ENCODE measurements at places on chromosomes 3 and 15.
A peak's percentile ranks its signal among the peaks of the same experiment; 100 is the strongest.

DNA sequence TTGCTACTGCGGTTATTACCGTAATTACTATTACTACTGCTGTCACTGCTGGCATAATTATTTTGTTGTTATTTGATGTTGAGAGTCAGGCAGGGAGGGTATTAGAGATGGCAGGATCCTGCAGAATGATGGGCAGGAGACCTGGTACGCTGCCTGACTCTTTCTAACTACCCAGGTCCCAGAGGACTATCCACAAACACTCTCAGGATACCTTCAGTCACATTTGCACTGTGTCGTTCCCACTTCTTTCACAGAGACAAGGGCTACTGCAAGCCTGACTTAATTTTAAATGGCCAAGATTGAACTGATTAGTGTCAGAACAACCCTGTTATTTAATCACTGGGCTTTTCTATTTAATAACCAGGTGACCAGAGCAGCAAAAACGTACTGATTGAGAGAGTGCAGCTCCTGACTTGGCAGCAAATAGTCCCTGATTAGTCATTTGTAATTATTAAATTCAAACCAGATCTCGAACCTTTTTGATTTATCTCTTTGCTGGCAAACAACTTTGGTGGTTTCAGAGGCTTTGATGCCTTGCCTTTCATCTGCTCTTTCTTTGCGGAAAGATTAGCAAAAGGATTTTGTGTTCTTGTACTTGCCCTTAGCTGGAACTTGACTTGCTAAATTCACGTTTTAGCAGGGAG is 88.8 kb upstream of the ARHGEF3 start:
- peak; percentile 94 for DNase-seq

DNA sequence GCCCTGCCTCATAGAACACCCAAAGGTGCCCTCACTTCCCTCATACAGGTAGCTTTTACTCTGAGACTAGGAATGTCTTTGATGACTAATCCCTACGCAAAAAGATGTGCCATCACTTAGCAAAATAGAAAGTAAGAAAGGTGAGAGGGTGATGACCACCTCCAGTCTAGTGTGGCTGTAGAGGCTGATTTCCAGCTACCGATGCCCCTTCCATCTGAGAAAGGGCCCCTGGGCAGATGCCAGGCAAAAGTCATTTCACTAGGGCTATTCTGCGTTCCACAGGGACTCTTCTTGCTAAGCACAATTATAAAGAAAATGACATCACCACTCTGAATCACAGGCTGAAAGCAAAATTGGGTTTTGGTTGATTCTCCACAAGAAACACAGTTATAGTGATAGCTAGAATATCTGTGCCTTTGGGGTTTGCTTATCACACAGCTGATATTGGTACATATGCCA is 77.4 kb downstream of the RBPMS2 start:
- no peak for DNase-seq

GRCh38 chr3:58299839-58300516 is 6.1 kb upstream of the RPP14 start:
- DNase-seq: no peak

DNA sequence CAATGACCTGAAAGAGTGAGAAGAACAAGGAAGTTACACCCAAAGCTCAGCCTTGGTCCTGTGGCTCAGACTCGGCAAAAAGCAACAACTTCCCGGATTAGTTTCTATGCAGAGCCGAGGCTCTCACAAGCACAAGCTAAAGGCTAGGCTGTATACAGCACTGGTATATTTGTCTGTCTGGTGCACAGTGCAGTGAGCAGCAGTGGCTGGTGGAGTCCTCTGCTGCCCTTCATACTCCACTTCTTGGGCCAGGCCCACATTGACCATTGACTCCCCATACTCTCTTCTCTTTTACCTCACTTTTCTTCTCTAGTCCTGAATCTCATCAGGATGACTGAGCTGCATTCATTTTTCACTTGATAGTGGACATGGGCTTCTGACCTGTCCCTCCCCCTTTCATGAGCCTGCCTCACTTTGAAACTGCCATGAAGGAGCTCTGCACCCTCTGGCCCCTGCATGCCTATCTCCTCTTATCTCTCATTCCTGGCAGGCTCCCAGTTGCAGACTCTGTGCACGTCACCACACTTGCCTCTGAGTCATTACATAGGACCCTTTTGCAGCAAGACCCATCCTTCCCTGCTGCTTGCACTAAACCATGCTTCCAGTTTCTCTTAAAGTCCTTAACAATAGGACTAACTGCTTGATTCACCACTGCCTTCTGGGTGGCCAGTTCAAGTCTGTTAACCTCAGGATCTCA is 379.3 kb downstream of the NTRK3 start:
- peak; percentile 60 for DNase-seq

- no peak for DNase-seq
Measured at GRCh38 chr3:10522646-10523303, 17.4 kb upstream of the ATP2B2 start.

DNA sequence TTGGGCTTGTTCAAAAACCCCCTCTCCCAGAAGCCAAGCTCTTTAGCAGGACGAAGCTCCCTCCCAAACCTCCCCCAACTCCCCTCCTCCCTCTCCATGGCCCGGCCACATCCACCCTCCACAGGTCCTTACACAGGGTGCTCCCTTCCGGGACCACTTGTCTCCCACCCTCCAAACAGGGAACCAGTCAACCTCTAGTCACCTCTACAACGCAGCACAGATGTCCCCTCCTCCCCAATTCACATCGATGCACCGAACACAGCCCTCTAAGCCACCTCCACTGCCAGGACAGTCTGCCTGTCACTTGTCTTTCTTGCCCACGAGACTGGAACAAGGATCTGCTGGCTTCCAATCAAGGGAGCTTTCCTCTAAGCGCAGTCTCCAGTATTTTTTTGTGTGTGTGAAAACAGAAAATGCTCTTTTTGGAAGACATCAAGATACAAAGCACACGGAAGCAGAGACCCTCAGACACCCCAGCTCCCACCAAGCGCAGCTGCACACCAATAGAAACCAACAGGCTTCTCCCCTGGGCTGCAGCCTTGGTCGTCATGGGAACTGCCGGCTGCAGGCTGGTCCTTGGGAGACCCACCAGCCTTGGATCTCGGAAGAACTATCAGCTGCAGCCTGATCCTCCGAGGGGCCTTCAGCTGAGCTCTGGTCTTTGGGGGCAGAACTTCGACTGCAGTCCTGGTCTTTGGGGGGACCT is 26.5 kb downstream of the IQSEC1 start:
- DNase-seq: peak; percentile 48

- DNase-seq: no peak
Measured at GRCh38 chr15:99473981-99474906, 91.5 kb upstream of the MEF2A start.

DNA sequence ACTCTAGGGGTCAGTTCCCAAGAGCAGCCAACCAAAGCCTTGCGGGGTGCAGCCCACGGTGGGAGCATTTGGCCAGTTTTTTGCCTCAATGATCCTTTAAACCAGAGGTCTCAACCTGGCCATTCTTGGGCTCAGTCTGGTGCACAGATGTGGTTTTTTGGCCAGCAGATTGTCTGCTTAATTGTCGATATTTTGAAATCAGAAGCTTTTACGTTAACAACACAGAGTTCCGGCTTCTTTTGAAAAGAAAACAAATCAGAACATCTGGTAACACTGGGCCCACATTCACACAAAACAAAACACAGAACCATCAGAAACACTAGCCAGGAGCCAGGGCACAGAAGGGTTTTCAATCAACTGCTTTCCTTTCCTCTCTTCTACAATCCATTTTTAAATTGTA is 127.7 kb downstream of the XXYLT1 start:
- DNase-seq: no peak

DNA sequence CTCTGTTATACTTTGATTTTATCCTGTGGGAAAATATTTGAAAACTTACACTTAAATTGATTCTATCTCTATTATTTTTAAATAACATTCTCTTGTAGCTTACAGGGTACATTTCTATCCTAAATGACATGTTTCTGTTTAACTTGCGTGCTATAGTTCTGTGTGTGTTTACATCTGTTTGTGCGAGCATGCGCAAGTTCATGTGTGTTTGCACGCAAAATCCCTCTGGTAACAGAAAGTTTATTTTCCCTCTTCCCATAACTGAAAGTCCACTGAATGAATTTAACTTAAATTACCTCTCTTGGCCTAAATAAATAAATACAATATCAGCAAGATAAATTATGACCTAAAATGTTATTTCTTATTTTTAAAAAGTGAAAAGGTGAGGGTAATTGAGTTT is 117.3 kb upstream of the NEO1 start:
- DNase-seq: no peak

DNA sequence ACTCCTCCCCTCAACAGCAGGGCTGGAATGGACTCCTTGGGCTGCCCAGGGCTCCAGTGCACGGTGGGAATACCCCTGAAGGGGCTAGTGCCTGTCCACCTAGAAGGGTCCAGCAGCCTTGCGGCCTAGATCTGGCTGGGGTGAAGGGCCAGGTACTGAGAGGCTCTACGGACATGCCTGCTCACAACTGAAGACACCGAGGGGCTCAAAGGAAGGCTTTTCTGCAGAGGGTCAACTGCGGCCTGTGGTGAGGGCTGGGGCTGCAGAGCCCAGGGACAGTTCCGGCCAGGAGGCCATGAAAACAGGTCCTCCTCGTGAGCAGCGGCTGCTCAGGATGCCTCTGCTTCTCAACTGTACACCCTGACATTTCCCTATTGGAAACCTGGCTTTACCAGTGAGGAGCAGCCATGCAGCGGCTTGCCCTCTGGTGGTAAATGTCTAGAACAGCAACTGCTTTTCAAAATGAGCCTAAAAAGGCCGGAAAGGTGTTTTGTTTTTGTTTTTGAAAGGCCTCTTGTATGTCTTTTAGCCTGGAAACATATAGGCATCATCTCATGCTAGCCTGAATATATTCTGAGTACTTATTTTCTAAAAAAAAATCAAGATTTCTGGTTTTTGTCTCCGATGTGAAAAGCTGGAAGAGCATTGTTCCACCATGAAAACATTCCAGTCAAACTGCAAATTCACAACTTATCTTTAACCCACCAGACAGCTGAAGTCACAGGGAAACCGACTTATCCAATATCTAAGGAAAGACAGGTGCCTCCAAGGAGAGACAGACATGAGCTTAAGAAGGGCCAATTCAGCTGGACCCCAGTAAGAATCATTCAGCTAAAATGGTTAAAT is 163.4 kb downstream of the KLF13 start:
- peak; percentile 73 for DNase-seq

GRCh38 chr15:54517366-54517765 is 539.1 kb downstream of the UNC13C start:
- no peak for DNase-seq

- DNase-seq: no peak
Measured at GRCh38 chr15:44801797-44802196, 65.5 kb downstream of the TRIM69 start.

GRCh38 chr3:34261001-34261385 is 462.6 kb downstream of the PDCD6IP start:
- no peak for DNase-seq

DNA sequence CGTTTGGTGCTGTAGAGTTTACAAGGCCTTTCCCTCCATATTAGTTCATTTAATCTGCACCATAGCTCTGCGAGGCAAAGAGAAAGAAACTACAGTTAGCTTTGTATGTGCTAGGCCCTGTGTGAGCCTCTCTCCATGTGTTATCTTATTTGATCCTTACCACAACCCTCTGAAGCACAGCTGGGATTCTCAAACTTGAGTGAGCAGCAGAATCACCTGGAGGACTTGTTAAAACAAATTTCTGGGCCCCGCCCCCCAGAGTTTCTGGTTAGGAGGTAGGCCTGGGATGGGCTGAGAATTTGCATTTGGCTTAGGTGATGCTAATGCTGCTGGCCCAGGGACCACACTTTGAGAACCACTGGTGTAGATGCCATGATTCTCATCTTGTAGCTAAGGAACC is 12.3 kb downstream of the CA12 start:
- no peak for DNase-seq

GRCh38 chr3:24496529-24497482 is 2.2 kb upstream of the THRB start:
- no peak for DNase-seq

- no peak for DNase-seq
Measured at GRCh38 chr3:36193448-36193847, 186.9 kb upstream of the STAC start.

GRCh38 chr3:54202651-54203248 is 80.4 kb downstream of the CACNA2D3 start:
- DNase-seq: no peak

DNA sequence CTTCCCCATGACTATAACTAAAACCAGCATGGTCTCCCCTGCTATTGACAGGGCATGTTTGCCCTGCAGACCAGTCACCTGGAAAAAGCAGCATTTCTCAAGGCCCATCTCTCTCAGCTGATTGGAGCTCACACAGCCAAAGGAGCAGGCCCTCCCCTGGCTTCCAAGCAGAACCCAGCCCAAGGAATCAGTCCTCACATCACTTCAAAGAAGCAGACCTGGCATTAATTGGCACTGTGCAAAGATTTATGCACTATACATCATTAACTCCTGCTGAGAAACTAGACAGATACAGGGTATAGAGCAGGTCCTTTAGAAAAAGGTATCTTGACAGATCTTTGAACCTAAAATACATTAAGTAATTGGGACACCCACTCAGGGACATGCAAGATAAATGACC is 323.8 kb upstream of the PPP2R3A start:
- peak; percentile 37 for DNase-seq

- DNase-seq: no peak
Measured at GRCh38 chr3:8509961-8510360, 8.3 kb downstream of the LMCD1 start.

GRCh38 chr15:33985287-33985686 is 17.0 kb downstream of the CHRM5 start:
- no peak for DNase-seq

- no peak for DNase-seq
Measured at GRCh38 chr15:44596511-44597010, 59.6 kb downstream of the EIF3J start.

DNA sequence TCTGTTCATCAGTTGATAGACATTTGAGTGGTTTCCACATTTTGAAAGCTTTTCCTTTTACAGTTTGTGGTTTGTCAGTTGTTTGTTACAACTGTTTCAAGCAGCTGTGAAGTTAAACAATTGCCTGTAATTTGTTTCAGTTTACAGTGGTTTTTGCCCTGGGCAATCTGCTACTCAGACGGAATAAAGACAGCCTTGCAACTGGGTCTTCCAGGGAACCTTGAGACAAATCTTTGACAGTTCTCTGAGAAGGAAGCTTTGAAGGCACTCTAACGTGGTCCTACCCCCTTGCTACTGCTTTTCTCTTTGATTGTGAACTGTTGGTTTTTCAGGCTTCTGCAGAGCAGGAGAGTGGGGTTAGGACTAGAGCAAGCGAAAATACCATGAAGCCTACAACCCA is 28.0 kb downstream of the LRRC28 start:
- no peak for DNase-seq

- no peak for DNase-seq
Measured at GRCh38 chr3:70531838-70532489, 219.5 kb upstream of the MDFIC2 start.

GRCh38 chr3:171753665-171754408 is 56.4 kb downstream of the PLD1 start:
- DNase-seq: no peak

DNA sequence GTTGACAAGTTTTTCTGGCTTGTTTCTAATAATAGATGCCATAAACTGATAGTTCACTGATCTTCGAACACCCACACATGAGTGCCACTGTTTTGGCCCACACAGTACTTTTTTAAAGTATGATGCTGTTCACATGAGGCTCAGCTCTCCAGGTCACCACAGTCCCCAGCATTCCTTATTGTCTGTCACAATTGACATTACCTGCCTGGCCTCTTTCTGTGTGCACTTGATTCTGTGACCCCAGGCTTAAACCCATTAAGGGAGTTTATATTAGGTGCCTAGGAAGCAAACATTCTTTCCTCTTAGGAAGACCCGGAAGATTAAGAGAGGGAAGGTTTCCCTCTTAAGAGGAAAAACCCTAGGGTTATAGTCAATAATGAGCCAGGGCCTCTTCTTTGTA is 24.2 kb upstream of the LRRFIP2 start:
- DNase-seq: no peak

- DNase-seq: no peak
Measured at GRCh38 chr3:144810160-144810559, 838.5 kb downstream of the DIPK2A start.
